ENCODE measurements at places on chromosomes 5 and 9.

DNA sequence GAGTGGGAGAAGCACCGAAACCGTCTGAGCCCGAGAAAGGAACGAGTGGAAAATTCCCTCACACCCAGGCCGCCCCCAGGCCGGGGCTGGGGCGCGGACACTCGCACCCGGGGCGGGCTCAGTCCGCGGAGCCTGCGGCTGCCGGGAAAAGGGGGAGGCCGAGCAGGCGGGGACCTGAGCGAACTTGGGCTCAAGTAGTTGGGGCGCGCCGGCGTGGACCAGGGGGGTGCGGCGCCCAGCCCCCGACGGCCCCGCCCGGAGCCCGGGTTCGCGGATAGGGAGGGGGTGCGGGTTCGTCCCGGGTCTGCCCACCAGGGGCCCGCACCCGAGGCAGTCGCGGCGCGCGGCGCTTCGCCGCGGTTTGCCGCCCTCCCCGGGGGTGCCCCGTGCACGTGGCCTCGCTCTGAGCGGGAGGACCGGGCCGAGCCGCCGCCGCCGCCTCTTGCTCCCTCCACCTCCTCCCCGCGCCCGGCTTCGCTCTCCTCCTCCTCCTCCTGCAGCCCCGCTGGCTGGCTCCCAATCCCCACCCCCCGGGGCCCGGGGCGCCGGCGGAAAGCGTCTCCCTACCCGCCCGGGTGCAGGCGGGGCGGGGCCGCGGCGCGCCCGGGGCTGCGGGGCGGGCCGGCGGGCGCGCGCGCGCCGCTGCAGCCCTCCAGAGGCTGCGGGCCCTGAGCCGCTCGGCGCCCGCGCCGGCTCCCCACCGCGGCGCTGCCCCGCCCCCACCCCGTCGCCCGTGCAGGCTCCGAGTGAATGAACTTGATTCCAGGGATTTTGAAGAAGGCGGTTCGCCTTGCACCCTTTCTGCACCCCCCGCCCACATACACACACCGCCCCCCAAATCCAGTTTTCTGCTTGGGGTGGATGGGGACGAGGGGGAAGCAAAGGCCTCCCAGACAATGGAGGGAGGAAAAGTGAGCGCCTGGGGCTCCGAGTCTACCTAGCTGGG, 1.3 kb upstream of the NFIB start:
- DNase-seq: no peak

DNA sequence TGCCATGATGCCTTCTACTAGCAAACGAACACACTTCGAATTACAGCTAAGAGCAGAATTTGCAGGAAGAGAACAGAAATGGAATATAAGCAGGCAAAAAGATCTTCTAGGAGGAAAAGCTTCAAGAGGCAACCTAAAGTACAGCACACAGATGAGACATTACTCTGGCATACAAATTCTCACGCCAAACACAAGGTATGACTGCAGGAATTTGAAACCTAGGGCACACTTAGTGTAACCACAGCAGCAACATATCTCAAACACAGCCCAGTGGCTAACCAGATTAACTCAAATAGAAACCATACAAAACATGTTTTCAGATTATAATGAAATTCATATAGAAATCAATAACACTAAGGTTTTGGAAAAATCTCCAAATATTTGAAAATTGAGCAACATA, 481.0 kb upstream of the RGMB start:
- no peak for DNase-seq

- DNase-seq: no peak
These were observed 79.6 kb downstream of the PDE4D start for GRCh38 chr5:59813761-59814536.

GRCh38 chr5:107426209-107426608, 244.5 kb downstream of the EFNA5 start:
- no peak for DNase-seq

DNA sequence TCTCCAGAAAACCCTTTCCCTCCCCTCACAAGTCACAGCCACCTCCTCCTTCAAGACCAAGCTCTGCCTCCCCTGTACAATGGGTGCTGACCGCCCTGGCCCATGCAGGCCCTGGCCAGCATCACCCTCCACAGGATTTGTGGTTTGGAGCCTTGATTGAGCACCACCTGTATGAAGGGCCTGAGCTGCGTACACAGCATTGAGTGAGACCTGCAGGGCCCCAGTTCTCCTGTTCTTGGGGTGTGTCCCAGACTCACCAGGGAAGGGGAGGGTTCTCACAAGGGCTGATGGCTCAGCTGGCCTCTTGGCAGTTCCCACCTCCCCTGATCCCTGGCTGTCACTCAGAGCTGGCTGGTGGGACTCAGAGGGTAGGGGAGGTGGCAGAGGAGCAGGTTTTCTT, 63.7 kb upstream of the IER5L start:
- DNase-seq: no peak

DNA sequence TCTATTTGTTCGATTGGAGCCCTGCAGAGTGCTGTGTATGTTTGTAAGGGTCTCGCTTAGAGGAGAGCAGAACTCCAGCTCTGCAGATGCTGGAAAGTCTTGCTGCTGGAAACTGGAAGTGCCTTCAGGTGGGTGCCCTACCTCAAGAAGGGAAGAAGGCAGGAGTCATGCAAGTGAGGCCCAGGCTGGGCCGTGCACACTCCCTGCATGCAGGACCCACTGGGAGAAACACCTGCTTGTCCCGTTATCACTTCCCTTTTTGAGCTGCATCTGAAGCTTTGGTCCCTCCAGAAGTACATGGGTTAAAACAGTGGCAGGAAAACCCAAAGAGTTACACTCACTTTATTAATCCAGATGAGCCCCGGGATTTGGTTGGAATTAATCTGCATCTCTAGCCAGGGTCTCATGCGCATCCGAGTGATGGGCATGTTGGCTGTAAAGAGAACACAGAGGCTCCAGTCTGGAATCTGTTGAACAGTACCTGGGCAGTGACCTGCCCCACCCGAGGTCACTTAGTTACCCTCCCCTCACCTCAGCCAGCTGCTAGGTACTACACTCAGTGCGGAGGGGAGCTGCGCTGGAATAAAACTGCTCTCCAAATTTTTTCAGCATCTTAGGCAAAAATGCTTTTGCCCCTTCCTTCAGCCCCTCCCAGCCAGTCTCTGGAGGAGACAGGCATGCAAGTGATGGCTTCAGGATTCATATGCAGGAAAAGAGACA, 1.4 kb downstream of the IRF1 start:
- no peak for DNase-seq

- no peak for DNase-seq
These were observed 262.4 kb upstream of the KIF2A start for GRCh38 chr5:62043289-62044280.

DNA sequence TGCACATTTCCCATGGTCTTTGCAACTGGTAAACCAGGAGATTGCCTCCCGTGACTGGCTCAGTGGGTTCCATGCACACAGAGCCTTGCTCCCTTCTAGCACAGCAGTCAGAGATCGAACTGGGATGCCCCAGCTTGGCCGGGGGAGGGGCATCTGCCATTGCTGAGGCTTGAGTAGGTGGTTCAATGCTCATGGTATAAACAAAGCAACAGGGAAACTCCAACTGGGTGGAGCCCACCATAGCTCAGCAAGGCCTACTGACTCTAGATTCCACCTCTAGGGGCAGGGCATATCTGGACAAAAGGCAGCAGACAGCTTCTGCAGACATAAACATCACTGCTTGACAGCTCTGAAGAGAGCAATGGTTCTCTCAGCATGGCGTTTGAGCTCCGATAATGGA, 67.0 kb upstream of the PPP1R2B start:
- DNase-seq: no peak

DNA sequence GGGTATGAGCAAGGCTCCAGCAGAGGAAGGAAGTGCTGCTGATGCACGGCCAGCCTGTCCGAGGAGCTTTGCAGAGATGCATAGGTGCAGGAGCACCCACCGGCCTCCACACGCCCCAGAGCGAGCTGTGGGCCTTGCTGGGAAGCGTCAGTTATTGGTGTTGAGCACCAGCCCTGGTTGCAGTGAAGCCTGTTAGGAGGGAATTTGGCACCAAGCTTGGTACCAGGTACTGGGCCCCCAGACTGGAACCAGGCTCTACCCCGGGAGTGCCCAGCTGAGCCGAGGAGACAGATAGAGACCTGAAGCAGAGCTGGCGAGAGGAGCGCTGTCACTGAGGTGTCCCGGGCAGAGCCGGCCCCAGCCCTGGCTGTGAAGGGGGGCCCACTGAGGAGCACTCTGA, 5.2 kb downstream of the TCF7 start:
- no peak for DNase-seq

- DNase-seq: no peak
These were observed 132.0 kb downstream of the IZUMO3 start for GRCh38 chr9:24413651-24414050.

DNA sequence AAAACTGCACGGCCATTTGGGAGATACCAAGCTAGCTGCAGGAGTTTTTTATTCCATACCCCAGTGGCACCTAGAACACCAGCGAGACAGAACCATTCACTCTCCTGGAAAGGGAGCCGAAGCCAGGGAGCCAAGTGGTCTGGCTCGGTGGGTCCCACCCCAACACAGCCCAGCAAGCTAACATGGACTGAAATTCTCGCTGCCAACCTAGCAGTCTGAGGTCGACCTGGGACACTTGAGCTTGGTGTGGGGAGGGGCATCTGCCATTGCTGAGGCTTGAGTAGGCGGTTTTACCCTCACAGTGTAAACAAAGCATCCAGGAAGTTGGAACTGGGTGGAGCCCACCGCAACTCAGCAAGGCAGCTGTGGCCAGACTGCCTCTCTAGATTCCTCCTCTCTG, 108.9 kb upstream of the CHD1 start:
- DNase-seq: no peak

DNA sequence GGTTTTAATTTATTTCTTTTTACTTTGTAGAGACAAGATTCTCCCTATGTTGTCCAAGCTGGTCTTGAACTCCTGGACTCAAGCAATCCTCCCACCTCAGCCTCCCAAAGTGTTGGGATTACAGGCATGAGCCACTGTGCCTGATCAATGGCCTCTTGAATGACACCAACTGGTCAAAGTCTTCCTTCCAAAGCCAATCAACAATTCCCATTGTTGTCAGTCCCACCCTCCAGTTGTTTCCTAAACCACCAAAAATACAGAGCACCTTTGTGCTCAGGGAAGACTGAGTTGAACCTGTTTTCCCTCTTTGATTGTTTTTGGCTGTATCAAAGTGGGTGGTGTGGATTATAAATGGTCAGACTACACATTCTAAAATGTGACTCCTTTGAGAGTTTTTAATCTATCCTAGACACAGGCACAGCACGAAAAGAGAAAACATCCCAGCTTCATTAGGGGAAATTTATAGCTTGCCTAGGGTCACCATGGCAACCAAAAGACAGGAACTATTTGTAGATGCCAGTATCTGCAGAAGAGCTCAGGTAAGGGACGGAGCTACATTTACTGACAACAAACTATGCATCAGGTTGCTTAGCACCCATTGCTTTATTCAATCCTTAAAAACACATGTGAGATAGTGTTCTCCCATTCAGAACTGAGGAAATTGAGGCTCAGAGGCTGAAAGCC, 27.6 kb upstream of the ATP6V1G1 start:
- no peak for DNase-seq

- no peak for DNase-seq
These were observed 90.1 kb upstream of the FAM169A start for GRCh38 chr5:74956278-74956677.

GRCh38 chr9:14165376-14166035, 148.4 kb downstream of the NFIB start:
- no peak for DNase-seq

- DNase-seq: no peak
These were observed 38.5 kb upstream of the STX17 start for GRCh38 chr9:99867968-99868367.

DNA sequence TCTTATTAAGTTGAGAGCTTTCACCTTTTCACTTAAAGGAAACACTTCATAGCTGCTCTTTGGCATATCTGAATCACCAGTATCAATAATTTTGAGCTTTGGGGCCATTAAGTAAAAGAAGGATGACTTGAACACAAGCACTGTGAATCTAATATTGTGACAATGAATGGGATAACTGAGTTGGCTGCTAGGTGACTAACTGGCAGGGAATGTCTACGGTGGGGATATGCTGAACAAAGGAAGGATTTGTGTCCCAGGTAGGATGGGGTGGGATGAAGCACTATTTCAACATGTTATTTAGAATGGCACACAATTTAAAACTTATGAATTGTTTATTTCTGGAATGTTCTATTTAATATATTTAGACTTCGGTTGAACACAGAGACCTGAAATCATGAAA, 123.6 kb downstream of the TEX10 start:
- no peak for DNase-seq

DNA sequence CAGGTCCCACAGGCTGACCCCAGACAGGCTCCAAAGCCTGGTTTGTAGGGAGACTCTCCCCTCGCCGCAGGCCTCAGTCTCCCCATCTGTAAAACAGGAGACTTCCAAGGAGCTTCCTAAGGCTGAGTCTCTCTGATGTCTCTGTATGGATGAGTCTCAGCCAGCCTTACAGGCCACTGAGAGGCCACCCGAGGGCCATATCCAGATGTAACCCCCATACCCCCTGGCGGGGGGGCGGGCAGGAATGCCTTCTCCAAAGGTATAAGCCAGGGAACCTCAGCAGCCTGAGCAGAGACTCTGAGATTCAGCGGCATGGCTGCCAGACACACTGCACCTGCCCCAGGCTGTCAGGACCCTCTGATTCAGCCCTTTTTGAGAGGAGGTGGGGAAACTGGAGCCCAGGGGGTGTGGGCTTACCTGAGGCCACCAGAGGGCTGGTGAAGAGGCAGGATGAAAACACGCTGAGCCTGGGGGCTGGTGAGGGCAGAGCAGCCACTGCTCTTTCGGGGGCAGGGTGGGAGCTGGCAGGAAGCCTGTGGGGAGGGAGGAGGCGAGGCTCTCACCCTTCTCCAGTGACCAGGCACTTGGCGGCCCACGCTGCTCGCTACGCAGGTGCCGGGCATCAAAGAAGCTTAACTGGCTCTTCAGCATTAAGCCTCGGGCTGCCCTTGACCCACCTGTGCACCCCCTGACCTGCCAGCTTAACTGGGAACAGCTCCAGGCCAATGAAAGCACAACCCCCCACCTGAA, 5.5 kb upstream of the SUSD3 start:
- no peak for DNase-seq

DNA sequence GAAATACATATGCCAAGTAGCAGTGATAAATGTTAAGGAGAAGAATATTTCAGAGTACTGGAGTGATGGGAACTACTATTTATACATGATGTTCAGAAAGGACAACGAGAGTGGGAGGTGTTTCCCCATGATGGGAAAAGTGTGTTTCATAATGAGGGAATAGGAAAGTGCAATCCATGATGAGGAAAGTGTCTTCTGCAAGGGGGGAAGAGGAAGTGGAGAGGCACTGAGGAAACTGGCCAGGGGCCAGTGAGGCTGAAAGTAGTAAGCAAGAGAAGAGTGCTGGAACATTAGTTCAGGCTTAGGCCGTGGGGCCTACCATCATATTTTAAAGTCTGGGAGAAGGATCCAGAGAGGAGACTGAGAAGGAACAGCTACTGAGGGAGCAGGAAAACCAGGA, 327.2 kb downstream of the SLF1 start:
- no peak for DNase-seq

- DNase-seq: no peak
These were observed 304.6 kb upstream of the CDH12 start for GRCh38 chr5:23157716-23158115.

All from stimulated activated CD8-positive, alpha-beta memory T cell treated with anti-CD3 and anti-CD28 coated beads, Interleukin-2, amount 100 ng/mL, for 1 hour (primary cell).